Urinary bladder (tissue), 4 donors: ENCODE measurements at places on chromosomes 5 and 9. TPM values are rescaled to one million over a fixed set of nuclear protein-coding genes. Genes with fewer than 3 reads are reported as not detected.

The PCDHGC4 gene
- polyA plus RNA-seq, result 0.23 TPM

The RNF180 gene
- 5.6 TPM for polyA plus RNA-seq

The SETX gene
- polyA plus RNA-seq, result 23.7 TPM

The ADRA1B gene
- polyA plus RNA-seq, result 0.29 TPM

The POU5F2 gene
- polyA plus RNA-seq, result 0.01 TPM

The BAAT gene
- 0.06 TPM for polyA plus RNA-seq

The FOXD1 gene
- 0.30 TPM for polyA plus RNA-seq

The FBLL1 gene
- 0.92 TPM for polyA plus RNA-seq

The SMIM33 gene
- polyA plus RNA-seq, result not detected

The SVEP1 gene
- polyA plus RNA-seq, result 7.7 TPM

The IL13 gene
- not detected for polyA plus RNA-seq

The FOXD4L6 gene
- polyA plus RNA-seq, result not detected

The ADAMTS16 gene
- 0.16 TPM for polyA plus RNA-seq

The IGFBPL1 gene
- polyA plus RNA-seq, result 1.6 TPM

The FOXD4L5 gene
- polyA plus RNA-seq, result not detected

The THG1L gene
- polyA plus RNA-seq, result 16.7 TPM

The GABRA1 gene
- polyA plus RNA-seq, result 0.08 TPM

The PCDHB13 gene
- polyA plus RNA-seq, result 2.5 TPM

The IDNK gene
- polyA plus RNA-seq, result 6.0 TPM

The TDRD7 gene
- 8.7 TPM for polyA plus RNA-seq

The UNC5A gene
- 0.19 TPM for polyA plus RNA-seq

The IL33 gene
- polyA plus RNA-seq, result 45.0 TPM

The FAM200C gene
- polyA plus RNA-seq, result 4.3 TPM

The IL4 gene
- not detected for polyA plus RNA-seq

The ABO gene
- 1.9 TPM for polyA plus RNA-seq

The AHRR gene
- 6.5 TPM for polyA plus RNA-seq

The LRRC19 gene
- polyA plus RNA-seq, result not detected

The NR3C1 gene
- 29.2 TPM for polyA plus RNA-seq

The MARVELD2 gene
- 1.4 TPM for polyA plus RNA-seq

The IARS1 gene
- 33.3 TPM for polyA plus RNA-seq

The PCDHGC5 gene
- polyA plus RNA-seq, result 0.29 TPM

The ADGRD2 gene
- not detected for polyA plus RNA-seq

The SLC28A3 gene
- 0.09 TPM for polyA plus RNA-seq

The TXNDC8 gene
- not detected for polyA plus RNA-seq

The HAVCR2 gene
- polyA plus RNA-seq, result 3.8 TPM
